ENCODE measurements at places on chromosomes 11 and 22.

- DNase-seq, result no peak
Measured at GRCh38 chr11:120430146-120430545, 81.4 kb upstream of the GRIK4 start.

GRCh38 chr11:81946831-81947230 is 786.8 kb downstream of the FAM181B start:
- no peak for DNase-seq

DNA sequence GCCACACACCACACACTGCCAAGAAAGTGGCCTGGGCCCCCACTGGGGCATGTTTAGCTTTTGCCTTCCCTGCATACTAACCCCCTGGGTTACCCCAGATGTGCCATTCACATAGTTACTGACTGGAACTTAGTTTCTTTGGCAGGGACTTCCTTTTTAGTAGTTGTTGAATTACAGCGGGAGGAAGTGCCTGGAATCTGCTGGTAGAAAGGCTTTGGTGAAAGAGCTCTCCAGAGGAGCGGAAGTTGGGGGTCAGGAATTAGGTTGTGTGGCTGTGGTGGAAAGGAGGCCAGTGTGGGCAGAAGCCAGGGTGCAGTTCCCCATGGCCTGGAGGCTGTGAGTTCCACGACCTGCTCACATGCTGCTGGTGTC is 69.0 kb downstream of the MED15 start:
- DNase-seq, result no peak

GRCh38 chr11:133978794-133979193 is 22.0 kb upstream of the IGSF9B start:
- peak; percentile 23 for DNase-seq

DNA sequence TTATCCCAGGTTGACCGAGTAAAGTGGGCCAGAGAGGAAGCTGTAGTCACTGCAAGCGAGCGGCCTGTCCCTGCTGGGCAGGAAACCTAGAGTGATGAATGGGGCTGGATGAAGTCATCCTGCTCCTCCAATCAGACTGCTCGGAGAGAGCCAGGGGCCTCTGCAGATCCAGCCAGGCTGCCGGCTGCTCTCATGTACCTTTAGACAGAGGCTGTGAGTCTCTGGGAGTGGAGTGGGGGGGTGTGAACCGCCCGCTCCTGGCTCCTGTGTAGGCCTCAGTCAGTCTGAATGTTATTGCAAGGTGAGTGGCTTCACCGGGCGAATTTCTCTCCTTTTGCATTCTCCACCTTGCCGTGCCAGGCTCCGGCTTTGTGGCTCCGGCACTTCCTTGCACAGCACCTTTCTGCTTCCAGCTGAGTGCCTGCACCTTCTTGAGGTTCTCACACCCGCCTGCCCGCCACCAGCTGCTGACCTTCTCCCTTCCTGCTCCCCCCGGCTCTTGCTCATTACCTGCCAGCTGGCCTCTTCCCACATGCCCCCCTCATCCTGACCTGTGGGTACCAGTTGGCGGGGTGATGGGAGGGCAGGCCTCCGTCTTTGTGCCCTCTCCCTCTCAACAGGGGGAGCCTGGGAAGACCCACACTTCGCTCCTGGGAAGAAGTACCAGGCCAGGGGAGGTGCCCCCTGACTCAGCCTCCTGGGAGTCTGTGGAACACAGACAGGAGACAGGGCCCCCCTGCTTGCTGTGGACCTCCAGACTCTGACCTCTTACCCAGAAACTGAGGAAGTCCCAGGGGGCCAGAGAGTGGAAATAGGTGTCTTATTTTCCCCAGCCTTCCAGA is 79.9 kb downstream of the GRAMD1B start:
- no peak for DNase-seq

- no peak for DNase-seq
Measured at GRCh38 chr22:25359601-25360261, 140.3 kb downstream of the CRYBB2 start.

GRCh38 chr11:94379613-94380012 is 21.6 kb downstream of the GPR83 start:
- DNase-seq, result no peak

GRCh38 chr11:66868726-66869566 is 12.1 kb downstream of the LRFN4 start:
- no peak for DNase-seq

DNA sequence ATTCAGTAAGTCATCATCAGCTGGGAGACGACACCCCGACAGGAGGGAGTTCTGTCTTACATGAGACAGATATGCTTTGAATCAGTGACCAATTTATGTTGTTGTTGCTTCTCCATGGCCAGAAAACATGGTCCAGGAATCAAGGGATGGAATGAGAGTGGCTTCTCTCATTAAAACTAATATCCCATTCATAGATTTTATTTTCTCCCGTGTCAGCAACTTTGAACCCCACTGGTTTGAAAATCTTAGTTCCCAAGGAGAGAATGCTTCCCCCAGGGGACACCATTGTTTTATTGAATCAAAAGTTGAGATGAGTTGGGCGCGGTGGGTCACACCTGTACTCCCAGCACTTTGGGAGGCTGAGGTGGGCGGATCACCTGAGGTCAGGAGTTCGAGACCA is 42.8 kb downstream of the RPS6KA4 start:
- no peak for DNase-seq

- DNase-seq, result no peak
Measured at GRCh38 chr22:27685515-27685914, 116.0 kb downstream of the MN1 start.

- DNase-seq, result no peak
Measured at GRCh38 chr22:18156878-18157713, 7.1 kb downstream of the USP18 start.

DNA sequence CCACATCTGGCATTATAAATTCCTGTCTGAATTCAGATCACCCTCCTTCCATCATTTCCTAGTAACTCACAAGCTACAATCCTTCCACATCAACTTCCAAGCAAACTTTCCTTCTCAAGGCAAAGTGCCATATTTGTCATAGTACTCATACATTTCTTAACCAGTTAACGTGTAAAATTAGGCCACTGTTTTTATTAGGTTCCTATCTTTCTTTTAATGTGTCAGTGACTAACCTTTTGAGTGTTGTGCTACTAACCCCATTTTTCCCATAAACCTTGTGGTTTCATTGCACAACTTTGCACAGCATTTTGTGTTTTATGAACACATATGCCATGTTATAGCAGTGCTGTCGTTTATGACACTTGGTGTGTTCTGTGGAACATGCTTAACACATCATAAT is 90.1 kb downstream of the KIF18A start:
- DNase-seq, result no peak

DNA sequence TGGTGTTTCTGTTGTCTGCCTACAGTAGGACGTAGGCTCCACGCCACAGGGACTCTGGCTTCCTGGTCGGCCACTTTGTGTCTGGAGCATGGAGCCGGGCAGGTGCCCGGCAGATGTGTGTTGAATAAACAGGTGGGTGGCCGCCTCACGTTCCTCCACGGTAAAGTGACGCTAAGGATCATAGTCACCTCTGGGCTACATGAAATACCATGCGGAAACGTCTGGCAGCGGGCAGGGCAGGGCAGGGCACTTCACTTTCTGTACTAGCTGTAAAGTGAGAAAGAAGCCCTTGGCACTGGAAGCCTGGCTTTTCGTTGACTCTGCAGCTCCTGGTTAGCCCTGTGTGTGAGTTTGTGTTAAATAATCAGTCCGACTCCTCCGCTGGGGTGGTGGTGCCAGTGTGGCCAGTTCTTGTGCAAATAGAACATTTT is 52.4 kb downstream of the MCM5 start:
- DNase-seq, result no peak
